ENCODE measurements at places on chromosomes 1 and 21. TPM values are rescaled to one million over a fixed set of nuclear protein-coding genes. Genes with fewer than 3 reads are reported as not detected.

Gene TIE1
- total RNA-seq = not detected

Gene CELA2A
- not detected for total RNA-seq

Gene FAM163A
- not detected for total RNA-seq

Gene CFAP45
- 0.51 TPM for total RNA-seq

Gene WNT2B
- 0.24 TPM for total RNA-seq

Gene SLAMF6
- total RNA-seq = not detected

Gene CLCA4
- total RNA-seq = not detected

Gene PADI6
- total RNA-seq = not detected

Gene TMEM167B
- 13.3 TPM for total RNA-seq

Gene RHOU
- total RNA-seq = 7.2 TPM

Gene OR6K3
- total RNA-seq = not detected

Gene PLXNA2
- total RNA-seq = 0.87 TPM

Gene GPR37L1
- 0.13 TPM for total RNA-seq

Gene FCGR2B
- total RNA-seq = not detected

Gene VHLL
- not detected for total RNA-seq

Gene IFFO2
- 11.2 TPM for total RNA-seq

Gene CACNA1S
- total RNA-seq = not detected

Gene QSOX1
- 85.2 TPM for total RNA-seq

Gene CELSR2
- total RNA-seq = 3.8 TPM

Gene NDC1
- 22.9 TPM for total RNA-seq

Gene PCSK9
- total RNA-seq = 4.4 TPM

Gene CAMK1G
- 0.22 TPM for total RNA-seq

Gene LPAR3
- 0.21 TPM for total RNA-seq

Gene NPL
- 0.59 TPM for total RNA-seq

Gene LENEP
- total RNA-seq = not detected
